Right lung (tissue), 10 donors: ENCODE measurements at places on chromosomes 7 and 10. TPM values are rescaled to one million over a fixed set of nuclear protein-coding genes. Genes with fewer than 3 reads are reported as not detected.

The TEX47 gene
- polyA plus RNA-seq: not detected

The GRM3 gene
- polyA plus RNA-seq: 0.30 TPM

- no peak for DNase-seq
These were observed 25.4 kb downstream of the TRDMT1 start for GRCh38 chr10:17176091-17176490.

- DNase-seq: no peak
These were observed 78.9 kb downstream of the LRRC17 start for GRCh38 chr7:102991540-102992214.

DNA sequence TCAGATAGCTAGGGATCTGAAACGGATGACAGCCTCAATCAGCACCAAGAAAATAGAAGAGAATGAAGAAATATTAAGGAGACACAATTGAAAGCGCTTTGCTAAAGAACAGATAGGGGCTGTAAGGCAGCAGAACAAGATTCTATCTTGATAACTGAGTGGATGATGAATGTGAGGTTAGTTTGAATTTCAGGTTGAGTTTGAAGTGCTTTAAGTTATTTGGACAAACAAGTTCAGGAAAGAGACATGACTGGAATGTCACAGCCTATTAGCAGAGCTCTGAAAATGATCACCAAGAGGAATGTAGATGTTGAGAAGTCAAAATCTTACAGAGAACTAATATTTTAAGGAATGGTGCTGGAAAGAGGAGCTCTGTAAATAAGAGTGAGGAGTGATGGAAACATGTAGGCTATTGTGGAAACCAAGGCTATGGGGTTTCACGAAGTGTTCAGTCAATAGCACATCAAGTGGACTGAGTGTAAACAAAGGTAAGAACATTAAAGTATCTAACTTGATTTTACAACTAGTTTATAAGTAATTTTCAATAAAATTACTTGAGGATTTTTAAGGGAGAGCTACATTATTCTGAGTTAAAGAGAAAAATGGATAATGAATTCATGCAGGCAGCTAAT, 61.6 kb downstream of the MEST start:
- DNase-seq: no peak
